HFFc6 (cell line): ENCODE measurements at places on chromosomes 13 and 19. TPM values are rescaled to one million over a fixed set of nuclear protein-coding genes. Genes with fewer than 3 reads are reported as not detected.

Gene CEACAM19
- total RNA-seq: 1.9 to 2.5 TPM (median 2.0 TPM) in 3 replicates

DNA sequence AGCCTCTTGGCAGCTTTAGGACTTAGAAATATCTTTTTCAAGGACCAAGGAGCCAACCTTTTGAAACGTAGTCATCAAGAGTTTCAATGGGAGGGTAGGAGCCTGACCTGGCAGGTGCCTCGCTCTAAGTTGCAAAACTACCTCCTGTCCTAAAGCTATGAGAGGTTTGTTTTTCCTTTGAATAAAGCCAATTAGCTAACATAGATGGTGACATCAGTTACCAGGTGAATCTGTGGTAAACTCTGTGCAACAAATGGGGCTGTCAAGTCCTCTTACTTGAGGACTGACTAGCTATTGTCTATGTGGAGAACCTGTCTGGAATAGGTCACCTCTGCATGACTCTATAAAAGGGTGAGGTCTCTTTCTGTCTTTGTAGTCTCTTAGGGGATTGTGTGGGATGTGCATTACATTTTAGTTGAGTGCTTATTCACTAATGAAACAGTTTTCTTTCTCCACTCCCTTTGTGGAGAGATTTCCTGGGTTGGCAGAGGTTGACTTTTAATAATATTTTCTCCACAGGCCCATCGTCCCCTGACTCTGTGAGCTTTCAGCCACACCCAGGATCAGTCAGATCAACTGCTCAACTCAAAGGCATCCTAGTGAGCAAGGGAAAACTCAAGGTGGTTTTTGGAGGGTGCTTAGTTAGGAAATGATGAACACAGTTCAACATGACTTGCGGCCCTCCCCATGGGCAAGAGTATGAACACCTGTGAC is 9.9 kb downstream of the ARL11 start:
- H3K4me1 ChIP-seq: peaks cover 29% of the 10 kb centered on the region
- 0 out of 2 replicates have a peak overlapping the region, but pooled peaks have one; percentile 4 for H3K27ac ChIP-seq
- no peaks in the 10 kb centered on the region for H3K36me3 ChIP-seq
- DNase-seq: no peak

DNA sequence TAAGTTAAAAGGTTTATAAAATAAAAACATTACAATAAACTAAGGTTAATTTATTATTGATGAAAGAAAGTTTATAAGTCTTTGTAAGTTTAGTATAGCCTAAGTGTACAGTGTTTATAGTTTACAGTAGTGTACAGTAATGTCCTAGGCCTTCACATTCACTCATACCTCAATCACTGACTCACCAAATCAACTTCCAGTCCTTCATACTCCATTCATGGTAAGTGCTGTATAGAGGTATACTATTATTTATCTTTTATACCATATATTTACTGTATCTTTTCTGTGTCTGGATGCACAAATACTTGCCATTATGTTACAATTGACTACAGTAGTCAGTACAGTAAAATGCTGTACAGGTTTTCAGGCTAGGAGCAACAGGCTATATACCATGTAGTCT is 490.0 kb downstream of the GPC6 start:
- no peak overlapping the region for H3K27ac ChIP-seq
- DNase-seq: no peak
- peaks cover 1% of the 10 kb centered on the region; the same call in 1 of the 2 replicates for H3K27me3 ChIP-seq
- no peak overlapping the region for H3K4me3 ChIP-seq
- H3K36me3 ChIP-seq: peaks cover 20% of the 10 kb centered on the region
- peaks cover 9% of the 10 kb centered on the region for H3K4me1 ChIP-seq

DNA sequence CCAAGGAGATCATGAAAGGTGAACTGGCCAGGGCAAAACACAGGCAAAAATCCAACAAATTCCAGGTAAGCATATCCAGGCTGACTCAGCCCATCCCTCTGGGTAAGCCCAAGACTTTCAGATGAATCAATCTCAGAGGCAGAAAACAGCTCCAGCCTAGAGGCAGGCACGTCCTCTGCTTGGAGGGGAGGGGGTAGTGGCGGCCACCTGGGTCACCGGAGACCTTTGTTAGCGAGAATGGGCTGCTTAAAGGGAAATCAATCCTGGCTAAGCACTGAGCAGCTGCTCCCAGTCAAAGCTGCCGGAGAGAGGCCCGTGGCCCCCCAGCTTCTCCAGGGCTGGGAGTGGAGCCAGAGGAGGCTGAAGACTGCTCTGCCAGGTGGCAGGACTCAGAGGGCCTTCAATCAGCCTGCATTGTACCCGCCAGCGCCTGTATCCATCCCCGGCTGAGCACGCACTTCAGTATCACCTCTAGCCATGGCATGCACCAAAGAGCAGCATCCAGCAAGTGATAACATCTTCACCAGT is 48.2 kb downstream of the PIN1 start:
- H3K4me1 ChIP-seq: peaks cover 4% of the 10 kb centered on the region
- H3K4me3 ChIP-seq: no peak overlapping the region
- no peak for DNase-seq
- H3K36me3 ChIP-seq: no peaks in the 10 kb centered on the region
- H3K27me3 ChIP-seq: peaks cover 17% of the 10 kb centered on the region

GRCh38 chr13:50618206-50618605 is 225.3 kb downstream of the DLEU7 start:
- H3K36me3 ChIP-seq: peaks cover 4% of the 10 kb centered on the region
- H3K27ac ChIP-seq: no peak overlapping the region
- peaks cover 26% of the 10 kb centered on the region for H3K4me1 ChIP-seq
- H3K27me3 ChIP-seq: peaks cover 21% of the 10 kb centered on the region
- H3K4me3 ChIP-seq: no peak overlapping the region

GRCh38 chr13:42525035-42525504 is 48.9 kb upstream of the TNFSF11 start:
- H3K4me1 ChIP-seq: no peaks in the 10 kb centered on the region; the same call in 1 of the 2 replicates
- H3K27me3 ChIP-seq: peaks cover 14% of the 10 kb centered on the region
- peak; percentile 2 for DNase-seq
- no peaks in the 10 kb centered on the region for H3K36me3 ChIP-seq
- no peak overlapping the region for H3K4me3 ChIP-seq
